ENCODE measurements at places on chromosomes 4 and X.

DNA sequence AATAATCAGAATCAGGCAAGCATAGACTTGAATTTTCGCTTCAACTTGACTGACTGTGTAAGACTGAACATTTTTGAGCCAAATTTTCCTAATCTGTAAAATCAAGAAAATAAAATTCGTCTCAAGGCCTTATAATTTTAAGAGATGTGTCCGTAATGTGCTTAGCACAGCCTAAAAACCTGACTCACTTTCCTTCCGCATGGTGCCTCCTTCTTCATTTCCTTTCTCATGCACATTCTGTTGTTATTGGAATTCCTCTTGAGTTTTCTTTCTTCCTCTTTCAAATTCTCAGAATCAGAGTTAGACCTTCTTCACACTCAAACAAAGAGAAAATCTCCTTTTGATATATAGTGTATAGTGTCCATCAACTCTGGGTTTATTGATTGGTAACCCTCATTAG, 208.9 kb upstream of the SLIT2 start:
- DNase-seq = no peak

DNA sequence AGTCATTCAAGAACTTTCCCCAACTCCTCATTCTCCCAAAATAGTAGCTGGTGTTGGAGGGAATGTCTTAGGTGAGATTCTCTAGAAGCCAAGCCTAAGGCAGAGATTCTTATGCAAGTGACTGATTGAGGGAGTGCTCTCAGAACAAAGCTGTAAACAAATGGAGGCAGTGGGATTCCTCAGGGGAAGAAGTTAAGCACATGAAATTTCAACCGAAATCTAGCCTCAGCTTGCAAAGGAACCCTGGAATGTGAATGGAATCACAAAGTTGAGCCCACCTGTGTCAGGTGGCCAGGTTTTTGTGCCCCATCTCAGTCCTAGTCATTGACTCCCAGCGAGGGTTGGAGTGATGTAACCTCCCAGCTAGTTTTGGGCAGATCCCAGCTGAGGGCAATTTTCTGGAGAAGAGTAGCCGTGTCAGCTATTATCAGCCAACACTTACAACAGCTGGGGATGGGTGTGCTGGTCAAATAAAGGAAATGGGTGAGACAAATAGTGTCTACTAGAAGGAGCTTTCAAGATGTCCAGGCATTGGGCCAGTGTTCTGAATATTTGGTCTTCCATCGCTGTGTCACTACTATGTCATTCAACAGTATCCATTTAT, 29.7 kb upstream of the FGF2 start:
- DNase-seq = no peak

DNA sequence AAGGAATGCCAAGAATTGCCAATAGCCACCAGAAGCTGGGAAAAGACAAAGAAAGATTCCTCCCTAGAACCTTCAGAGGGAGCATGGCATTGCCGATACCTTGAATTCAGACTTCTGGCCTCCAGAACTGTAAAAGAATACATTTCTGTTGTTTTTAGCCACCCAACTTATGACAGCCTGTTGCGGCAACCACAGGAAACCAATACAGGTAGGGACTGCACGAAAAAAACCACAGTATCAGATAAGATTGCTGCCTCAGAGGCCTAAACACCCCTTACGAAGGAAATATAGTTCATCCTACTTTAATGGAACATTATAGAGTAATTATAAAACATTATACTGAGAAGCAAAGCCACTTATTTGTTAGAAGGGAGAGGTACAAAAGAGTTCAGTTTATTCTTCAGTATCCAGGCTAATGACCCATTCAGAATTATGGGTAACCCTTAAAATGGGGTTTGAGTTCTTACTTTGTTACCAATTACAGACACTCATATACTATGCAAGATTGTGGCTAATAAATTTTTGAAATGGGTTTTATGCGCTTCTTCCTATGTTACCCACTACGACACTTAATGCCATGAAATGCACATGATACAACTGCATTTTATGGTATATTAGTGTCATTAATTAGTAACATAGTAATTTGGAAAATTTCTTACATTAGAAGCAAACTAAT, 37.4 kb upstream of the SMIM10L2A start:
- DNase-seq = peak; percentile 20

DNA sequence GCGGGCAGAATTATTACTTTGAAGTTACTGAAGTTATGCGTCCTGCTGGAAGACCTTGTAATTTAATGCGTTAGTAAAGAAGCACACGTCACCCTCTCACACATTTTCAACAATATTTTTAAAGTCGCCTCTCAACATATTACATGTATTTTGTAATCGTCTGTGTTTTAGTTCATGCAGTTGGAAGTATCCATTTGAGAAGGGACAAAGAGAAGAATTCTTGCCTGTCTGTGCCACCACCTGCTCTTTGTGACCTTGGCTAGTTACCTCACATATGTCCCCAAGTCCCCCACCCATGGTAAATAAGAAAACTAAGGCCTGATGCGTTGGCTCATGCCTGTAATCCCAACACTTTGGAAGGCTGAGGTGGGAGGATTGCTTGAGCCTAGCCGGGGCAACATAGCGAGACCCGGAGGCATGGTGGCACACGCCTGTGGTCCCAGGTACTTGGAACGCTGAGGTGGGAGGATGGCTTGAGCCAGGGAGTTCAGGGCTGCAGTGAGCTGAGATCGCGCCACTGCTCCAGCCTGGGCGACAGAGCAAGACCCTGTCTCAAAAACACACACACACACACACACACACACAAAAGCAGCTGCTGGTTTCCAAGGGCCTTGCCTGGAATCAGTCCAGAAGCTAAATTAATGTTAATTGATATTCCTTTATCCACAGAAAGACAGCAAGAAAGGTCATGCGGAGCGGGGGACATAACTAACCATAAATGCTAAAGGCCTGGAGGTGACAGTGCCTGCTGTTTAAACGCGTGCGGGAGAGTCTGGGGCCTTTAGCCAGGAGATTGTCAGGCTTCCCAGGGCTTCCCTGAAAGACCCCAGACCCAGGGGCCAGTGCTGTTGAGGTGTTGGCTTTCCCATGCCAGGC, 811 bp downstream of the TMEM187 start:
- DNase-seq = no peak

GRCh38 chr4:14143892-14144291, 516.4 kb upstream of the BOD1L1 start:
- DNase-seq = no peak

DNA sequence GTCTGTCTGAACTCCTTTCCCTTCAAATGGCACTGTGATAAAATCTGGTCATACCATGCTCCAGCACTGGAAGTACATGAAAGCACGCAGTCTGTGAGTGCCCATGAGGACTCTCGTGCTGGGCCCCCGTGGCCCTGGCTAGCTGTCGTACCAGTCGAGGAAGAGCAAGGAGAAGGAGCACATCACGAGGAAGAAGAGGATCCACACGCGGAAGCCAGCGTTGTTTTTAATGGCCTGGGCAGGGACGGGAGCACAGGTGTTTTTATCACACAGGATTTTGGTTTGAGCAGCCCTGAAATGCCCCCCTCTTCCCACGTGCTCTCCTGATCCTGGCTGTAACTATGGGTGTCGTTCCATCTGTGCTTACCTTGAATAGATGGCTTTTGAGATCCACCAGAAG, 33.0 kb downstream of the NSG1 start:
- DNase-seq = no peak

- no peak for DNase-seq
Observed at GRCh38 chr4:124685851-124686250, 26.7 kb downstream of the ANKRD50 start.

GRCh38 chrX:150223176-150224015, 139.7 kb upstream of the MAMLD1 start:
- DNase-seq = no peak

- no peak for DNase-seq
Observed at GRCh38 chrX:86066998-86067397, 19.6 kb upstream of the CHM start.

DNA sequence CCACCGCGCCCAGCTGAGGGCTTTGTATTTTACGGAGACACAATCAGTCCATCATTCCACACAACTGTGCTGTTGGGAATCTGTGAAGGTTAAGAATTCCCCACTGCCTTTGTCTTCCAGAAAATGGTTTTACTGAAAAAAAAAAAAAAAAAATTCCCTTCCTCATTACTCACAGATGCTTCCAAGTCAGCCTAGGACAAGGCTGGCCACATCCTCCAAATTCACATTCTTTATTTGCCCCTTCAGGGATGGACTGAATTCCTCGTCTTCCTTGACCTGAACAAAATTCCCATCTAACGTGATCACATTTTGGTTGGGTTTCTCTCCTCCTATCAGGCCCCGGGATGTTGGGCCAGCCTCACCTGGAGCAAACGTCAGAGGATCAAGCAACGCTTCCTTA, 130.3 kb downstream of the DHRSX start:
- no peak for DNase-seq

- DNase-seq = no peak
Observed at GRCh38 chr4:86089781-86090323, 270.0 kb downstream of the MAPK10 start.

GRCh38 chr4:78864405-78865024, 74.7 kb downstream of the PAQR3 start:
- DNase-seq = no peak

DNA sequence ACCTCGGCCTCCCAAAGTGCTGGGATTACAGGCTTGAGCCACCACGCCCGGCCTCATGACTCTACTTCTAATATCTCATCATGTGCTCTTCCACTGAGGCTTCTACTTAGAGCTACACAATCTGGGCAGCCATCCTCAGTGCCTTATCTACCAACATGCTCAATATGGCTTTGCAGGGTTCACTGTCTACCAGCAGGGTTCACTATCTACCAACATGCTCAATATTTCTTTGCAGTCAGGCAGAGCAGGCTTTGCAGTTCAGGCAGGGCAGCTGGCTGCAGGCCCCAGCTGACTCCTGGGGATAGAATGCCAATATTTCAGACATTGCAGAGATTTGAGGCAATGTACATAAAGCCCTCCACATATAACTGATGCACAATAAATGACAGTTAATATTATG, 47.5 kb downstream of the PKD2 start:
- DNase-seq = no peak

GRCh38 chrX:46750889-46751288, 8.0 kb downstream of the SLC9A7 start:
- DNase-seq = no peak

DNA sequence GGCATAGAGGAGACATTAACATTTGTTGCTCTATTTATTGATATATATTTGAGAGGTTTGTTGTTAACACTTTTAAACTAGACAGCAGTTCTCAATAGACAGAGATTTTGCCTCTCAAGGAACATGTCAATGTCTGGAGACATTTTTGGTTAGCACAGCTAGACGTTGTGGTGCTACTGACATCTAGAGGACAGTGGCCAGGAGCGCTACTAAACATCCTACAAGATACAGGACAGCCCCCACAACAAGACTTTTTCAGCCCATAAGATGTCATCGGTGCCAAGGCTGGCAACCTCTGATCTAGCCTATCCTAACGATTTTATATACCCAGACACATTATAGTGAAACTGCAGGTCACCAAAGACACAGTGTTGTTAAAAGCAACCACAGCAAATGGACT, 18.4 kb upstream of the CTSO start:
- no peak for DNase-seq

GRCh38 chr4:163542275-163542674, 47.8 kb downstream of the TMA16 start:
- no peak for DNase-seq

- no peak for DNase-seq
Observed at GRCh38 chr4:156941940-156942548, 29.6 kb downstream of the PDGFC start.

- no peak for DNase-seq
Observed at GRCh38 chrX:150446151-150446550, 83.0 kb downstream of the MAMLD1 start.

GRCh38 chr4:149709640-149710039, 106.0 kb downstream of the IQCM start:
- DNase-seq = no peak

GRCh38 chr4:123418351-123418931, 21.8 kb downstream of the SPRY1 start:
- no peak for DNase-seq

DNA sequence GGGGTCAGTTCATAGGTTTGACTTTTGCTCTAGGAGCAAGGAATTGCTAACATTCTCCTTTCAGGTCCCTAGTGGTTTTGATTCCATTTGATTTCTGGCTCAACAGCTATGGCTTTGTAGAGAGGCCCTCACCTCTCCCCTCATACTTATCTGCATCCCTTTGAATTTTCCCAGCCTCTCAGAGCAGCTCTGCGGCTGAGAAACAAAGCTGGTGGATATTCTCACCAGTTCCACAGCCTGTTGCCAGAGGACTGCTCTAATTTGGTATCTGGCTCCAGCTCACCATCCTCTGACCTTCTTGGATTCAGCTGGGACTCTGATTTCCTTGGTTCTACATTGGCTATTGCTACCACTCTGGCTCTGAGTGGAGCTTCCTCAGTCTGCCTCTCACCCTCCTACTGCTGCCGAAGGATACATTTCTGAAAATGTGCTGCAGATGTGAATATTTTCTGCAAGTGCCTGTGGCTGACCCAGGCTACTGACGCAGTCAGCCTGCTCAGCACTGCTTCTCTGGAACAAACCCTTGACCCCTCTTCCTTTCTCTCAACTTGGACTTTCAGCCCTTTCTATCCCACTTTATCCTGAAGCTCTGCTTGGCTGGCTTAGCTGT, 110.9 kb upstream of the ENPEP start:
- no peak for DNase-seq

- no peak for DNase-seq
Observed at GRCh38 chr4:101418466-101418865, 71.1 kb upstream of the PPP3CA start.

DNA sequence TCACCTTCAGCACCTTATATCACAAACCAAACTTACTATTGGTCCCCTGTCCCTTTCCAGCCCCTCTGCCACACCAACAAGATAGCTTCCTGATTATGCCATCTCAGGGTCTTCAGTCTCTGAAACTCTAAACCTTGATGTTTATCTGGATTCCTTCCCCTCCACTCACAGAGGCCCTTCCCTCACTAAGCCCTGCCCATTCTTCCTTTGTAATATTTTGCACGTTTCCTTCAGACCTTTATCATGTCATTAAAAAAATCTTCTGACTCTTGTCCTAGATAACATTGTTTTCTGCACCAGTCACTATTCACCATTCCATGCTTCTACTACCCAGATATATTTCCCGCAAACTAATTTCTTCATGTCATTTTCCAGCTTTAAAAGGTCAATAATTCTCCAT, 17.7 kb upstream of the CEP135 start:
- DNase-seq = no peak

GRCh38 chr4:135120195-135120594, 918.6 kb upstream of the PABPC4L start:
- DNase-seq = no peak

- DNase-seq = peak; percentile 63
Observed at GRCh38 chr4:68373513-68373912, 23.6 kb upstream of the YTHDC1 start.

DNA sequence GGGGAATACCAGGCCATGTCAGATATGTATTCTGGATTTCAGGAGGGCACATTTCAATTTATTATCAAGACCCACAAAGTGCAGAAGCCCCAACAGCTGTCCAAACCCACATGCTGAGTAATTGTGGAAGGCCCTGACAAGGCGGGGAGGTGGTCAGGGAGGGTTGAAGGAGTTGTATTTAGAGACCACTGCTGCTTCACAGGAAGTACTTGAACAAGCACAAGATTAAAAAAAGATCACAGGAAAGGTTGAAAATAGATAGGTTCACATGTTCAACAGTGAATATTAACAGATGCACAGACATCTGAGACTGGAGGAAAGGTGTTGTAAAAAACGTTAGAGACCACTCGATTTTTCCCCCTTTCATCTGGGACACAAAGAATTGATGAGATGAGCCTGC, 17.9 kb downstream of the ATP8A1 start:
- peak; percentile 12 for DNase-seq

- DNase-seq = no peak
Observed at GRCh38 chr4:121717680-121718237, 21.0 kb upstream of the ANXA5 start.
